CD4-positive, alpha-beta T cell treated with Interleukin-17A for 1 hour (primary cell): ENCODE measurements at places on chromosomes 11 and 22.

- no peak for DNase-seq
Observed at GRCh38 chr11:69515271-69516245, 34.1 kb downstream of the LINC01488 start.

GRCh38 chr22:17120711-17121232, 388 bp downstream of the TMEM121B start:
- no peak for DNase-seq

DNA sequence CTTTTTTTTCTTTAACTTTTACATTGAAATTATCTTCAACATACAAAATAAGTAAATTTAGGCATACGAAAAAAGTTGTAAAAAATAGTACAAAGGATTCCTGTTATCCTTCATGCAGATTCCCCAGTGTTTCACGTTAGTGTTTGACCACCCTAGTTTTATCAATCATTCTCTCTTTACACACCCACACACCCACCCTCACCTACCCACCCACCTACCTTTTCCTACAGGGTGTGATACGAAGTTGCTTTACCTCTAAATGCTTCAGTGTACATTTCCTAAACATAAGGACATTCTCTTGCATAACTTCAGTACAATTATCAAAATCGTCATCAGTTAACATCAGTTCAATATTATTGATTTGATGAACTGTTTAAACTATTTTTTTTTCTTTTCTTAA, 37.0 kb downstream of the HIPK3 start:
- DNase-seq = no peak

DNA sequence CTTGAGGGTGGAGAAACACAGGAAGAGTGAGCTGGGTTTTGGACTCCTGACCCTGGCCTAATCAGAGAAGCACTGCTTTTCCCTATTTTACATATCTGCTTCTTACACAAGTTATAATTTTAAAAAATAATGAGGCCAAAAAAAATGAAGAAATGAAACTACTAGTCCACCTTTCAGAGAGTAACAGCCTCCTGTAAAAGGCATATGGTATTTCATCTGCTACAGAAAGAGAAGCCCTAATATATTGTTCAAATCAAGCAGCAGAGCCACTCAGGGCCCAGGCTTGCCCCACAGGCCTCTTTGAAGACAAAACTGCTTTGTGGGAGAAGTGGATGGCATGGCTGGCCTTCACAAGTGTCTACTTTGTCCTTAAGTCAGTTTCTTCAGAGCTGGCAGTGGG, 10.0 kb downstream of the DIXDC1 start:
- no peak for DNase-seq

- no peak for DNase-seq
Observed at GRCh38 chr11:75421035-75421602, 11.9 kb downstream of the KLHL35 start.

DNA sequence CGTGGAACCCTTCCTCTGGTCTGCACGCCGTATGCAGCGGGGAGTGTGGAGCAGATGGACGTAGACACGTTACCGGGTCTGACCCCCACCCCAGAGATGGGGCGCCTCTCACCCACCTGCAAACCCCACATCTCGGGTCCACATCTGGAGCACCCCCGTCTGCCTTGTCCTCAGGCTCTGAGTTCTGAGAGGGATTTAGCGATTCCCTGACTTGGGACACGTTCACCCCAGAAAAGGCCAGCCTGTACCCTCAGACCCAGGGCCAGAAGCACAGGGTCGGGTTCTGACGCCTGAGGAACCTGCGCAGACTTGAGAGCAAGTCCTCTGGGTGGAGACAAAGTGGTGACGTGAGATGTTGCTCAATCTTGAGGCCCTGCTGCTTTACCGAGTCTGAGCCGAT, 1138.5 kb downstream of the BRD1 start:
- DNase-seq = no peak

DNA sequence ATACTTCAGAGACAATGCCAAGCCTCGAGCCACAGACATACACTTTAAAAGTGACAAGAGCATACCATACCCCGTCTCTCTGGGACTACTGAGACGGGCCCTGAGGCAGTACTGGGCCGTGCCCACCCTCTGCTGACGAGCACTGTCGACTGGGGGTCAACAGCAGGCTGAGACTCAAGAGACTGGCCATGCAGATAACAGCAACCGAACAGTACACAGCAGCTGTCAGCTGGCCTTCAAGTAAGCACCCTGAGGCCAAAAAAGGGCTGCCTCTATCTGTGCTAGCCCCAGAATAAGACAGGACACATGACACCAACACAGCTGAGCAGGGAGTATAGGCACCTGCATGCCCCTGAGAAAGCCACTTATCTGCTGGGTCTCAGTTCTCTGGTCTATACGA, 18.9 kb upstream of the TMEM121B start:
- DNase-seq = no peak

GRCh38 chr11:68040957-68041591, 2.2 kb downstream of the TCIRG1 start:
- no peak for DNase-seq

DNA sequence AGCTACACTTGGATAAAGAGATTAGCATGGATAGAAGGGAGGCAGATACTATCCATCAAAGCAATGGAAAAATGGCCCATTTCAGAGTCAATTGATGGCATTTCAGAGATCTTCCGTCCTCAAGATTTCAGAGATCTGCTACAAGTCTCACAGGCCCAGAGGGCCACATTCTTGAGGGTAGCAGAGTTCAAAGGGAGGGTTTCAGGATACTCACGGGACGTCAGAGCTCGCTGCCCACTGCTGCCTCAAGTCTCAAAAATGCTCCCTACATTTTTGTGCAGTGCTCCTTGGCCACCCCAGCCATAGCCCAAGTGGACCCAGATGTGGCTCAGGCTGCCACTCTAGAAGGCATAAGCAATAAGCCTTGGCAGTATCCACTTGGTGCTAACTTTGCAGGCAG, 24.9 kb downstream of the RTL6 start:
- DNase-seq = no peak

- DNase-seq = no peak
Observed at GRCh38 chr11:107707807-107708206, 4.0 kb downstream of the SLN start.

- no peak for DNase-seq
Observed at GRCh38 chr11:95907476-95907875, 16.4 kb downstream of the MTMR2 start.

DNA sequence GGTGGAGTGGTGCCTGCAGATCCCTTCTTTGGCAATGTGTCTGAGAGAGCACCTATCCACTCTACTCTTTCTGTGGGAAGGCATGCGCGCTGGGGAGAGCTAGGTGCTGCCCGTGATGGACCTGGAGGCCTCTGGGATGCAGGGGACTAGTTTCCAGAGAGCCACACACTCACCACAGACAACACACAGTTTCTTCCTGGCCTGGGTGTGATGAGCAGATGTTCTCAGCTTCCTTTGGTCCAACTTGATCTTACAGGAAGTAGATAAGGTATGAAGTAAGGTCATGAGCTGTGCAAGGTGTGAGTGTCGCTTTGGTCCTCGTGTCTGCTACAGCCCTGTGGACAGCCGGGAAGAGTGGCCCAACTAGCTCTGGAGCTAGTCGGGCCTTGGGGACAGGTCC, 27.3 kb upstream of the SUSD2 start:
- DNase-seq = peak; percentile 35

DNA sequence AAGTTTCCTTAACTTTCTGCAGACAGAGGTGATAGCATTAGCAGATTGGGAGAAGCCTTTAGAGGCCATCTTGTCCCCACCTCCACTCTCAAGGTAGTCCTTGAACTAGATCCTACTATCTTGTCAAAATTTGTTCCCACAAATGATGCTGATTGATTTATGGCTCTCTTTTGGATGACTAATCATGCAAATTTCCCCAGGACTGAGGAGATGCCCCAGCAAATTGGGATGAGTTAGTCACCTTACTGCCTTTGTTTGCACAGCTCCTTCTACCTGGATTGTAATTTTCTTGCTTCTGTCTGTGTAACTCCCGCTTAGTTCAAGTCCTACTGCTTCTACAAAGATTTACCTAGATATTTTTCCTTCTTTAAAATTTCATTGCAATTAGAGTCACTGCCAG, 391.4 kb upstream of the CADM1 start:
- no peak for DNase-seq

DNA sequence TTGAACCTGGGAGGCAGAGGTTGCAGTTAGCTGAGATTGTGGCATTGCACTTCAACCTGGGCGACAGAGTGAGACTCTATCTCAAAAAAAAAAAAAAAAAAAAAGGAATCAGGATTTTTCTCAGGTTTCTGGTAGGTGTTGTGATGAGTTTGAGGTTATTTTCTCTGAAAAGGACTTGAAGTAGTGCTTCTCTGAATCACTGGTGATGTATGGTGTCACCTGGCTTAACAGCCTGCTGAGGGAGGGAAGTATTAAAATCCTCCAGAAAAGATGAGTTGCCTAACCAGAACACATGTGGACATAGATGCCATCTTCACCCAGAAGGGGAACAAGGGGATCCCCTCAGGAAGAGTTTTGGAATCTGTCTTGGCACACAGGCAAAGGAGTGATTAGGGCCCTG, 20.1 kb downstream of the SMARCB1 start:
- DNase-seq = no peak

DNA sequence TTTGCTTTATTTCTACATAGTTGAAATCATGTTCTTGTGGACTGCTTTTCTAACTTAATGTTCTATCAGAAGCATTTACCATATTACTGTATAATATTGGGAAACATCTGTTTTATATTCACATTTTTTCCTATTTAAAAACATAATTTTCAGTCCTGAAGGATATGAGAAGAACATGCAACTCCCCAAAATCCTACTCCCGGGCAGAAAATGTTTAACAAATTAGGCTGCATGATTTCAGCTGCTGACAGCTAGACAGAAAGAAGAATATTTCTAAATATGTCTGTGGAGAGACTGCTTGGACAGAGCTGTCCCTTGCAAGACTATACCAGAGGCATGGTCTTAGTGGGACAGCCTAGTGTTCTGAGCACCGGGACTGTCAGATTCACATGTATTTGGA, 15.7 kb upstream of the AMPD3 start:
- DNase-seq = no peak

GRCh38 chr11:103997082-103997481, 39.4 kb upstream of the DDI1 start:
- DNase-seq = no peak

- DNase-seq = no peak
Observed at GRCh38 chr11:133821776-133822175, 23.5 kb downstream of the SPATA19 start.
